ENCODE measurements at places on chromosomes 3 and 15.
A peak's percentile ranks its signal among the peaks of the same experiment; 100 is the strongest.

DNA sequence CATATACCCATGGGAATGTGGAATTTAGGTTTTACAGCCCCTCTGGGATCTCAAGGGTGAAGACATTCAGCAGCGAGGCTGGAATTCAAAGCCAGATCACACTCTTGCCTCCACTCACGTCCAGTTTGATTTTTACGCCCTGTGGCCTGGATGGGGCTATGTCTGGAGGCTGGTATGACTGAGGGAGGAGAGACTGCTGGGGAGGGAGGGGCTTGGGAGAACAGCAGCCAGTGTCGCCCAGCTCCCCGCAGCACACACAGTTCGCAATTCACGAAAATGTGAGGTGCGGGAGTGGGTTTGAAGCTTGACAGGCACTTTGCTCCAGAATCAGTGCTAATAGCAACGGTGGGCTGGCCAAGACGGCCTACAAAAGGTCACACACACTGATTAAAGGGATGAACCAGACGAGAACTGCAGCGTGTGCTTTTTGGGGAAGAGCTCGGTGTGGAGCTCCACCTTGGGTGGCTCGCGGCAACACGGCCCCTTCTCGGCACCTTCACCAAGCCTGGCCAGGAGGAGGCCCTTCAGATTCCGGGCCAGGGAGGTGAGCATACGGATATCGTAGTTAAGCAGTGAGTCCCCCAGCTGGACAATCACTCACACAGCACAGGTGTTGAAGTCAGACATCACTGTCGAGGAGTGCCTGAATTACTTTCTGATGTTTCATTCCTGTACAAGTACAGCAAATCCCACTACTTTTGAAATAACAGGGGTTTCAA lies 16.4 kb downstream of the EHD4 start:
- H3K4me1 ChIP-seq: peaks cover 11% of the 10 kb centered on the region
- no peak overlapping the region for H3K27ac ChIP-seq
- peaks cover 16% of the 10 kb centered on the region for H3K36me3 ChIP-seq

DNA sequence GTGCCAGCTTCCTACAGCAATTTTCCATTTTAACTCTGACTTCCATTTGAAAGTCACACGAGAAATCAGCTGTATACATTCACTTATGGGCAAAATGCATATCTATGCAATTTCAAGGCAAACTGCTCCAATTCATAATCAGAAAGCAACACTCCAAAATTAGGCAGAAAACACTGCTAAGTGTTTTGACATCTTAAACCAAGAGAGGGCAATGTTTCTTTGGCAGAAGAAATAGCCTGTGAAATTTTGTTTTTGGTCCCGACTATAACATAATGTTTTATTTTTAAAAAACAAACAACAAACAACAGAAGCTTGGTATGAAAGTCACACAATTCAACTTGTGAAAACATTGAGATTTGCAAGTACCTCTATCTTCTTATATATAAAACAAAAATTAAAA lies 42.6 kb downstream of the GOLIM4 start:
- no peak overlapping the region for H3K27ac ChIP-seq
- H3K4me1 ChIP-seq: peaks cover 21% of the 10 kb centered on the region
- H3K4me3 ChIP-seq: no peak overlapping the region
- H3K36me3 ChIP-seq: no peaks in the 10 kb centered on the region

DNA sequence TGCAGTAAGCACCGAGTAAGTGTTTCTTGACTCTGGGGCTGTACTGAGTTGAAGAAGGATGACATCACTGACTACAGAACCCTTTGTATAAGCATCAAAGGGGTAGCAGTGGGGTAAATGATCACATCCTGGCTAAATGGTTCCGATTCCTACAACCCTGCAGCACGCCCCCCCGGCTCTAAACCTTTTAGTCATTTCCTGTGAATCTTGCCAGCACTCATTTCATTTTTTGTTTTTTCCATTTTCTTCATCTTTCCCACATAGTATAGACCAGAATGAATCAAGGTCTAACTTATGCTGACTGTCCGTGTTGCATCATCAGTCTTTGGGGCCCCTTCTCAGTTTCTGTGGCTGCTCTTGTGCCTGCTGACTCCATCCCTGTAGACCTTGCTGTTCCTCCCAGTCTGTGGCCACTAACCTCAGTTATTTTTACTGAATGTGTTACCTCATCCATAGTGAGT lies 383.1 kb upstream of the TPRG1 start:
- peak overlapping the region; percentile 22 for H3K4me3 ChIP-seq
- peak; percentile 98 for DNase-seq
- no peaks in the 10 kb centered on the region for H3K27me3 ChIP-seq
- no peaks in the 10 kb centered on the region for H3K36me3 ChIP-seq
- H3K27ac ChIP-seq: peak overlapping the region; percentile 86

GRCh38 chr15:40469776-40470390 lies 901 bp upstream of the CHST14 start:
- H3K27me3 ChIP-seq: no peaks in the 10 kb centered on the region
- H3K4me1 ChIP-seq: peaks cover 15% of the 10 kb centered on the region

GRCh38 chr15:27399241-27399640 lies 428.3 kb downstream of the GABRG3 start:
- no peaks in the 10 kb centered on the region for H3K36me3 ChIP-seq
- H3K4me3 ChIP-seq: no peak overlapping the region
- H3K27ac ChIP-seq: no peak overlapping the region
- DNase-seq: no peak

GRCh38 chr3:156334841-156335545 lies 214.6 kb downstream of the KCNAB1 start:
- H3K36me3 ChIP-seq: no peaks in the 10 kb centered on the region
- no peak overlapping the region for H3K27ac ChIP-seq
- no peaks in the 10 kb centered on the region for H3K27me3 ChIP-seq
- H3K4me3 ChIP-seq: no peak overlapping the region
- DNase-seq: no peak
- H3K4me1 ChIP-seq: no peaks in the 10 kb centered on the region

DNA sequence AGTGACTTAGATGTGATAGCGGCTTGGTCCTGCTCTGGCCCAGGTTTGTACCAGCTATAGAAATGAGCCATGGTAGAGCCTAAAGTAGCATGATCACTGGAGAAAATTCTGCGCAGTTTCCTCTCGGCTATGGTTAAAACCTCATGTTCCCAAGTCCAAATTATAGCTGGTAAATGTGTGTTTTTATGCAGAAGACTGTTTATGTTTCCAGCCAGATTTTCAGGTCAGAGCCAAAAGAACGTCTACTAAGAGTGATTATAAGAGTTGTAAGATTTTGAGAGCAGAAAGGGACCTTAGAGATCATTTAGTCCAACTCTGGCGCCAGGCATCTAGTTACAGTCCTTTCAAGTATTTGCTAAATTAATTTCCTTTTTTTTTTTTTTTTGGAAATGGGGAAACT lies 333.7 kb downstream of the LPP start:
- no peak for DNase-seq
- no peak overlapping the region for H3K4me3 ChIP-seq
- no peak overlapping the region for H3K27ac ChIP-seq
- H3K36me3 ChIP-seq: peaks cover 8% of the 10 kb centered on the region
- H3K4me1 ChIP-seq: peaks cover 18% of the 10 kb centered on the region

- no peak overlapping the region for H3K27ac ChIP-seq
- no peak overlapping the region for H3K4me3 ChIP-seq
- no peaks in the 10 kb centered on the region for H3K36me3 ChIP-seq
- no peaks in the 10 kb centered on the region for H3K27me3 ChIP-seq
- peaks cover 3% of the 10 kb centered on the region for H3K4me1 ChIP-seq
These were observed 8.4 kb upstream of the ATR start for GRCh38 chr3:142586803-142587406.

- no peak overlapping the region for H3K4me3 ChIP-seq
- no peak for DNase-seq
- no peaks in the 10 kb centered on the region for H3K36me3 ChIP-seq
- no peaks in the 10 kb centered on the region for H3K27me3 ChIP-seq
- peaks cover 8% of the 10 kb centered on the region for H3K4me1 ChIP-seq
These were observed 4.7 kb downstream of the MST1R start for GRCh38 chr3:49898991-49899390.

- DNase-seq: no peak
- H3K36me3 ChIP-seq: no peaks in the 10 kb centered on the region
- no peaks in the 10 kb centered on the region for H3K27me3 ChIP-seq
These were observed 1.2 kb downstream of the HAUS2 start for GRCh38 chr15:42549741-42550392.

DNA sequence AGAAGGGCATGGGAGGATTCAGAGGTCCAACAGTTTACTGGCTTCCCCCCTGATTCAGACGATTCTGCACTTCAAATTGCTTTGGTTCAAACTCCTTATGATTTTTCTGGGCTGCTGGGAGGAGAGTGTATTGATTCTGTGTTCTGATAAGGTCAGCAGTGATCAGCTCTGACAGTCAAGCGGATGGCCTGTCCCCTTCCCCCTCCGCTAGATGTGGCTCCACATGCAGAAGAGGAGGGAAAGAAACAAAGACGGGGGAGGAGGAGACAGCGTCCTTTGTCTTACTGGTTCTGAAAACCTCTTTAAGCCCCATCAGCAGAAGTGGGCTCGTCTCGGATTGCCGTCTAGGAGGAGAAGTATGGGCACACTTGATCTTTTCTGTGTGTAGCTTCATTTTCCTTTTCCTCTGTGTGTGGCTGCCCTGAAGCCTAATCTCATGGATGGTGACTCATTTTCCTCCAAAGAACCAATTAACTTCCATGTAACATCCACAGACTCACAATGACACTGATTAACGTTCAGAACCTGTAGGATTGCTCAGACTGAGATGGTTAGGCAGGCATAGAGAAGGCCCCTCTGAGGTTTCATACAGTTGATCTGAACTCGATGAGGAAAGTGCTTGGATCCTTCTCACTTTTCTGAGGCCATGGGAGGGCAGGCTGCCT lies 162.4 kb upstream of the PPP2R3A start:
- no peak overlapping the region for H3K27ac ChIP-seq
- no peak overlapping the region for H3K4me3 ChIP-seq
- H3K36me3 ChIP-seq: no peaks in the 10 kb centered on the region
- no peaks in the 10 kb centered on the region for H3K4me1 ChIP-seq

- no peaks in the 10 kb centered on the region for H3K36me3 ChIP-seq
- no peaks in the 10 kb centered on the region for H3K27me3 ChIP-seq
- DNase-seq: peak; percentile 85
- no peaks in the 10 kb centered on the region for H3K4me1 ChIP-seq
- no peak overlapping the region for H3K4me3 ChIP-seq
These were observed 483.7 kb upstream of the DPH6 start for GRCh38 chr15:36029606-36030210.

DNA sequence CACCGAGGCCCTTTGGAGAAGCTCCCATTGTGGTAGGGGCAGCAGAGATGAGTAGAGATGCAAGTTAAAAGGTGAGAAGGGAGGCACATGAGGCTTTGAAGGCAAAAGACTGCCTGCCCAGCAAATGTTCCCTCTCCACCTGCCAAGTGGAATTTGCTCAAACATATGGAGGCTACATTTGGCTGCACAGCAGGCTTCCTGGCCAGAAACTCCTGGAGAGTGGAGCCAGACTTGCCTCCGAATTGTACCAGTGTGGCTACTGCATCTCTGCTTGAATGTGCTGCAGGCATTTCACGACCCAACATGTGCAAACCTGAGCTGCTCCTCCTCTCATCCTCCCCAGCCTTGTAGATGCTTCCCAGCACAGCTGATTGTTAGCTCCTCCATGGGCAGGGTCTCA lies 229.2 kb downstream of the ZNF621 start:
- no peak overlapping the region for H3K4me3 ChIP-seq
- no peak overlapping the region for H3K27ac ChIP-seq
- H3K27me3 ChIP-seq: no peaks in the 10 kb centered on the region
- no peaks in the 10 kb centered on the region for H3K36me3 ChIP-seq
- DNase-seq: no peak
- H3K4me1 ChIP-seq: no peaks in the 10 kb centered on the region

GRCh38 chr3:197484204-197484901 lies 71.4 kb downstream of the BDH1 start:
- DNase-seq: no peak
- no peak overlapping the region for H3K27ac ChIP-seq
- H3K27me3 ChIP-seq: no peaks in the 10 kb centered on the region
- H3K4me3 ChIP-seq: no peak overlapping the region
